ENCODE measurements at places on chromosomes 4 and X.

DNA sequence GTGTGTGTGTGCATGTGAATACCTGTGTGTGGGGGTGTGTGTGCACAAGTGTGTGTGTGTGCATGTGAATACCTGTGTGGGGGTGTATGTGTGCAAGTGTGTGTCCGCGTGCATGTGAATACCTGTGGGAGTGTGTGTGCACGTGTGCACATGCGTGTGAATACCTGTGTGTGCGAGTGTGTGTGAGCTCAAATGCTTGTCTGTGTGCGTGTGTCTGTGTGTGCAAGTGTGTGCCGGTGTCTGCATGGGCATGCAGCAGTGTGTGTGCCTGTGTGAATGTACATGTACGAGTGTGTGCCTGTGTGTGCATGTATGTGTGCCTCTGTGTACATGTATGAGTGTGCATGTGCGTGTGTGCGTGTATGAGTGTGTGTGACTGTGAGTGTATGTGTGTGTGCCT is 5.0 kb downstream of the DOK7 start:
- DNase-seq: no peak

- no peak for DNase-seq
Observed at GRCh38 chr4:139783741-139784484, 118.3 kb downstream of the MGST2 start.

- no peak for DNase-seq
Observed at GRCh38 chr4:153479101-153479500, 12.9 kb downstream of the TMEM131L start.

- no peak for DNase-seq
Observed at GRCh38 chrX:52265713-52266112, 81.0 kb downstream of the MAGED4 start.

- no peak for DNase-seq
Observed at GRCh38 chr4:66769441-66769840, 775.9 kb downstream of the CENPC start.

GRCh38 chrX:38103857-38104812 is 97.8 kb downstream of the SYTL5 start:
- no peak for DNase-seq

DNA sequence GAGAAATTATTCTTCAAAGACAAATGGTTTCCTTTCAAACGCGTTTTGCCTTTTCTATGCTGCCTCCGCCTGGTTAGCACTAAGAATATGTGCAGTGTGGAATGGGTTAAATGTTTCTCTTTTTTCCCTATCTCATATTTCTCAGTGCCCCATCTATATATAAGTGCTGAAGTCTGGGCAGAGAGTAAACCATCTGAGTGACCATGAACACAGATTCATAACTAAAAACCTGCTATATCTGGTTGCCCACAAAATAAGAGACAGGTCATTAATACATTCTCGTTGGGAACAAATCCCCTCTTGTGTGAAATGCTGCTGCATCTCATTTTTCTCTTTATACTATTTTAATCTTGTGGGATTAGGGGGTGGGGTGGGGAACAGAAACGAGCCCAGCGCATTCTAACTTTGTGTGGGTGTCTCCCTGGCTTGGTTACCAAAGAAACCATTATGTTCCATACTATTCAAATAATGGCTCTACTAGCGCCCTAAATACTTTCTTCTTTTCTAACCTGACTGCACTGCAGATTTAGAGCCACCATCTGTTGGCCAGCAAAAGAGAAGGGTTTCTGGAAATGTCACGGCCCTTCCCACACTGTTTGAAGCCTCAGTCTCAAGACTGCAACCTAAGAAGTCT is 42.2 kb upstream of the PTCHD1 start:
- no peak for DNase-seq

DNA sequence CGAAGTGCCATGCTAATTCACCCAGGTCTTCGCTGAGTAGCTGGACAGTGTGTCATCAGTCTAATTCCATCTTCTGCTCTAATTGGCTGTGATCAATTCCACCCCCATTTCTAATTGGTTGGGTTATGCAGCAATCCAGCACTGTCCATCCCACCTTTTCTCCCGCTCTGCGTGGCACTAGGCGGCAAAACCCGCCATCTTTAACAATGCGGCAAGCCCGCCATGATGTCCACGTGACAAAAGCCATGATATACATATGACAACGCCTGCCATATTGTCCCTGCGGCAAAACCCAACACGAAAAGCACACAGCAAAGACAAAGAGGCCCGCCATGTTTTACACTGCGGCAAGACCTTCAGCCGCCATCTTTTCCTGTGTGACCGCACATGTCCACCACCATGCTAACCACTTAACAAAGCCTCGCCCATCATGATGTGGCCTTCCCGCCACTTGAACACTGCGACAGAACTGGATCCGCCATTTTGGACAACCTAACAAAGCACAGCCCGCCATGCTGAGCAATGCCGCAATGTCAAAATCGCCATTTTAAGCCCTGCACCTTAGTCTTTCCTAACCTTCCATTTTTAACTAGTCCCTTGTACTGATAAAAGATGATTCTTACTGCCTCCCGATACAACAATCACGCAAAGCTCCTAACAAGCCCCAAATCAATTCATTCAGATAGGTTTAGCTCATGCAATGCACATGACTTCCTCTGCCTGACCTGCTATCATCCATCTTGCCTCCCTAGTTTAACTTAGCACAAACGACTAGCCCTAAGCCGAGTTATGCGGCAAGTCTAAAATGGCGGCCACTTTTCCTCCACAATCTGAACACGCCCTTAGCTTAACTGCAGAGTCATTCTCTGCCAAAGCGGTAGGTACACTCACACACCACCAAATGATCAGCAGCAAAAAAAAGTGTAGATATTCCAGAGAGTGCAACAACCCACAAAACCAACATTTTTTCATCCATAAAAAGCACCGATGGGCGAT is 288.3 kb downstream of the CHIC1 start:
- DNase-seq: no peak

DNA sequence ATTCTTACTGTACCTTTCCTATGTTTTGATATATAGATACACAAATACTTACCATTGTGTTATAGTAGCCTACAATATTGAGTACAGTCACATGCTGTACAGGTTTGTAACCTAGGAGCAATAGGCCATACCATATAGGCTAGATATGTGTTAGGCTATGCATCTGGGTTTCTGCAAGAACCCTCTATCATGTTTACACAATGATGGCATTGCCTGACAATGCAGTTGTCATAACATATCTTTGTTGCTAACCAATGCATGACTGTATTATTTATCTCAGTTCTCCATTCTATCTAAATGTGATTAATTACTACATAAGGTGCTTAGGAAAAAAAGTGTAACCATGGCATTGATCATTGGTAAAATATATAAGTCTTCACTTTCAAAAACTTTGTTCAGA is 10.0 kb upstream of the SPCS3 start:
- DNase-seq: no peak

- DNase-seq: no peak
Observed at GRCh38 chrX:4240541-4241194, 527.2 kb upstream of the PRKX start.

- no peak for DNase-seq
Observed at GRCh38 chr4:113561092-113561491, 200.4 kb downstream of the CAMK2D start.

- DNase-seq: peak; percentile 2
Observed at GRCh38 chr4:37452952-37453280, 208.4 kb downstream of the NWD2 start.

GRCh38 chr4:122252584-122252983 is 100.5 kb downstream of the BLTP1 start:
- DNase-seq: no peak

DNA sequence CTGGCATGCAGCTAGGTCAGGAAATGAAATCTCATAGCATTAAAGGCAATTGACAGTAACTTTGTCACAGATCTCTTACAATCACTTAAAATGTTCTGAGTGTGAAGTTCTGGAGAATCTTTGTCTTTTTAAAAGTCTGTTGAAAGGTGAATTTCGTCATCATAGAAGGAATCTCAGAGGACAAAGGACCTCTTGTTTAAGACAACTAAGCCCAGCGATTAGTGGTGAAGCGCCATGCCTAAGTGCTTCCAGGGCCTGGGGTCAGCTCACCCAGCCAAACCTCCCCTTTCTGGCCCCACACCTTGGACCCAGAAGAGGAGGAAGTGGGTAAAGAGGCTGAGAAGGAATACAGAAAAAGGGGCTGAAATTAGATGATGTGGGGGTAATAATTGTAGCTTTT is 8.5 kb downstream of the FRMD7 start:
- DNase-seq: no peak

GRCh38 chr4:115149106-115149505 is 35.7 kb upstream of the NDST4 start:
- DNase-seq: no peak

DNA sequence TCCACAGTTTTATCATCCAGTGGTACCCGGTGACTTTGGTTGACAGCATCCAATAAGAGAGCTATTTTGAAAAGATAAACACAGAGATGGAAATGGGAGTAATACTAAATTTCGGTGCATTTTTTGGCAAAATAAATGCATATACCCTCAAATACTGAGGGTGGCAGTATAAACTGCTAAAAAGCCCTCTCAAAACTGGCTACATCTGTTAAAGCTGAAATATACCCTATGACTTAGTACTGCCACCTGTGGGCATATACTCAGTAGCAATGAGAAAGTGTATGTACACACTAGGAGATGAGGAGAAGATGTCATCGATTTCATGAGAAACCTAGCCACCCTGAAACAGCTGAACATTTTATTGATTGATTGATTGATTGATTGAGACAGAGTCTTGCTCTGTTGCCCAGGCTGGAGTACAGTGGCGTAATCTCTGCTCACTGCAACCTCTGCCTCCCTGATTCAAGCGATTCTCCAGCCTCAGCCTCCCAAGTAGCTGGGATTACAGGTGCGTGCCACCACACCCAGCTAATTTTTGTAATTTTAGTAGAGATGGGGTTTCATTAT is 12.2 kb upstream of the TMEM128 start:
- no peak for DNase-seq

DNA sequence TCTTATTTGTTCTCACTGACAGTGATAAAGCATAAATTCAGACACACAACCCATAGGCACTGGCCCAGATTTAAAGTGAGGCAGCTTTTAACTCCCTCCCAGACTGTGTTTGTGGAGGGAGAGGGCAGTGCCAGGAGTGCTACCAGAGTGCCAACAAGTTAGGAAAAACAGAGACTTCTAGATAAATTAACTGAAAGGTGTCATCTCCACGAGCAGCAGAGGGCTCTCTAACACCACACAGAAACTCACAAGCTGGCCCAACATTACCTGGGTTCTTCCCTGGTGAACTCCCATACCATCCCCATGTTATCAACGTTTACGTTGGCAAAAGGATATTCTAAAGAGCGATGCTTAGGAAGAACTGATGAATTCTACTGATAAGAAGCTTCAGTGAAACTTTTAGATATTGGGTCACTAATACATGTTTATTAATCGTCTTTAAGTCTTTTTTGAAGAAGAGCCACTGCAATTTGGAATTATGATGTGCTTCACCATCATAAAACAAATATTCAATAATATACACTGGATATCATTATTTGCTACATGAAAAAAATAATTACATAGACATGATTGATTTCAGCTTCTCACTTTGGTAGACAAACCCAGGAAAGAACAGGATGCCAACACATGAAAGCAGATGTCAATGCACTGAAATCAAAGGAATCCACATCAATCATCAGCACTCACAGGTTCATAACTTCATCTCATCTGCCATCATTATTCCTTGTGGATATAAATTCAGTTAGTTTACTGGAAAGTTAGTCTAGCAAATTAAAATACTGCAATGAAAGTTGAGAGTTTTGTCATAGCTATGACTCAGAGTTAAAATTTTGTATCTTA is 121.2 kb upstream of the NAP1L5 start:
- peak; percentile 18 for DNase-seq

DNA sequence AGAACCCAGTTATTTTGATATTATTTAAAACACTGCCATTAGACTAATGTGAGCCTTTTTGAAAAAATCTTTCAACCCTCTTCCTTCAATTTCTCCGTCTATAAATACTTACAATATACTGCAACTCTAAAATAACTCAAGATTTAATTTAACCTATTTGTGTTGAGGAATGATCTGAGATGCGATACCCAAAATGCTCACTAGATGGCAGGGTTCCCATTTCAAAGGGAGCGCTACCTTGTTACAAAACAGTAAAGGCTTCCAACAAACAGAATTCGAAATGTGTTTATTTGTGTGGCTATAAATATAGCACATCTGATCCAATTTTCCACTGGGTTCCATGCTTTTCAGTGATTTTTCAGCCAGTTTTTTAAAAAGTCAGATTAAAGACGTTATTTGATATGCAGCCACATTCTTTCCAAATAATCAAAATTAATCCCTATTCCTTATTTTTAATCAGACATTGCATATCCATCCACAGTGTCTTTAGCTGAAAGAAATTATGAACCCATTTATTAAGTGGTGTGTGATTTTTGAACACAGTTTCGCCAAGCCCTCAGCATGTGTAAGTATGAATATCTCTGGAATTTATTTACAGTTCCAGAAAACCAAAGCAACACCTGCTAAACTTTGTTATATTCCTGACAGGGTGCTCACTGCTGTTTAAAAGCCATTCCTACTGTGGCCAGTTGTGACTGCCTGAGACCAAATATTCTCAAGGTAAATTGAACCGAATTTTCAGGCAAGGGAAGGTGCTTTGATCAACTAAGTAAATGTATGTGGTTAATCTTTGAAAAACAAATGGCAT is 668.0 kb upstream of the LCORL start:
- DNase-seq: no peak

- no peak for DNase-seq
Observed at GRCh38 chrX:68660746-68661145, 13.3 kb downstream of the STARD8 start.

DNA sequence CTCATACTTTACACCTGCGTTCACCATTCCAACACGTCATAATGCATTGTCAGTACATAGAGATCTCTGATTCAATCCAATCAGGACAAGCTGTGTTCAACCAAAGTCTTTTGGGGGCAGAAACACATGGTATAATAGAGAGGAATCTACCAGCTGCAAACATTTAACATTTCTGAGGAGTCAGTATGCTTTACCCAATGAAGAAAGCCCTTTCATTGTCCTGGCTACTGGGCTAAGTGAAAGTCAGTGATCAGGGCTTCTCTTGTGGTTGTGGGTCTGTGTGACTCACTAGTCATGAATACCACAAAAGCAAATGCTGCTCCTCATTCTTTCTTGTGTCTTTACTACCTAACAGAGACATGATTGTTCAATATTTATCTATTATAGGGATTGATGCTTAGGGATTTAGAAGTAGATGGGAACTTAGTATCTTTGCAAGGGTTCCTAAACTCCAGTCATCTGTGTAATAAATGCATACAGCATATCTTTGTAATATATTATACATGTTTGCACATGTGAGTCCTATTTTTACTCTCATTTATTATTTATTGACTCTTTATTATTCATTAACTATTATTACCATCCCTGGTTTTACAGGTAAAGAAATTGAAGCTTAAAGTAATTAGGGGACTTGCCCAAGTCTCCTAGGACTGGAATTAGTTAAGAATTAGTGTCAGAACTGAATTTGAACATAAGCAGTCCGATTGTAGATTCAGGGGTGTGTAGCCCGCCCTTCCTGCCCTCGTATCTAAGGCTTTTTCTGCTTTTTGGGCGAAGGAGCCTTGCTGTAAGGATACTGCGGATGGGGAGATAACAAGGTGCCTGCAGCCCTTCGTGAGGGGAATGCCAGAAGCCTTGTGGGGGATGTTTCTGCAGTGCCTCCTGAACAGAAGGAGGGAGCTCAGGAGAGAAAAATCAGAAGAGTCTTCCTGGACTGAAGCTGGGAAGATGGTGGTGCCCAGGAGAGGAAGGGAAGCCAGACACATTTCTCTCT is 353.1 kb upstream of the BOD1L1 start:
- no peak for DNase-seq

- no peak for DNase-seq
Observed at GRCh38 chrX:37666516-37666915, 19.1 kb upstream of the XK start.

GRCh38 chrX:45712067-45712466 is 511.4 kb upstream of the DIPK2B start:
- no peak for DNase-seq

Measured in activated naive CD4-positive, alpha-beta T cell (primary cell).